ENCODE measurements at places on chromosomes 7 and 10. TPM values are rescaled to one million over a fixed set of nuclear protein-coding genes. Genes with fewer than 3 reads are reported as not detected.

- no peak overlapping the region for H3K27ac ChIP-seq
- no peaks in the 10 kb centered on the region for H3K36me3 ChIP-seq
- no peaks in the 10 kb centered on the region for H3K4me1 ChIP-seq
- H3K4me3 ChIP-seq: no peak overlapping the region
Observed at GRCh38 chr7:31263338-31263737, 77.2 kb downstream of the NEUROD6 start.

GRCh38 chr10:88256013-88256680 is 327.0 kb downstream of the RNLS start:
- no peaks in the 10 kb centered on the region for H3K36me3 ChIP-seq
- H3K4me3 ChIP-seq: no peak overlapping the region
- DNase-seq: no peak
- H3K27ac ChIP-seq: no peak overlapping the region
- peaks cover 27% of the 10 kb centered on the region for H3K4me1 ChIP-seq
- H3K27me3 ChIP-seq: no peaks in the 10 kb centered on the region

DNA sequence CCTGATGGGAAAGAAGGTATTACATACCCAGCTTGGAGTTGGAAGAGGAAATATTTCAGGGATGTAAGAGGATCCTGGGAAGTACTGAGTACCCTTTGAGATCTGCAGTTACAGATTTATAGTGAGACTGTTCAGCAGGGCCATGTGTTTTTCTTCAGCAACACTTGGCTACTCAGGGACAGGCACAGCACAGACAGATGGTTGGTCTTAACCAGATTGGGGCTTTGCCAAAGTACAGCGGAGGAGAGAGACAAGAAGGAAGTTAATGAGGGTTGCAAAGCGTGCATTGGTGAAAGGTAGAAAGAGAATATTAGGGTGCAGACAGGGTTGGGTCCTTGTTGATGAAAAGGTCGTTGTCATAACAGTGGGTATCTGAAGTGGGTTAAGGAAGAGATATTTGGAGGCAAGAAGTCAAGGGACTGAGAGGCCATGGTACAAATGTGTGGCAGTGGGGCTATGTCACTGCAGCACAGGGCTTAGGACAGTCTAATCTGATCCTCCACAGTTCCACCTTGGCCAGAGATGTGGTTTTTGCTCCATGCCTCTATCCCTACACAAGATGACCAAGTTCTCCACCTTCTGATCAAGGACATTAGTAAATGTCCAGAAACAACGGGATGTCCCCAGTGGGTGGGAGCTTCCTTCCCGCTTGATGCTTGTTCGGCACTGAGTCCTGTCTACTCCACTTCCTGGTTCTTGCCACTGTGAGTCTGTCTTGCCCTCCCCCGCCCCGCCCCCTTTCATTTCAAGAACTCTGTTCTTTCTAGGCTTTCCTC is 18.9 kb upstream of the DNAJC1 start:
- no peaks in the 10 kb centered on the region for H3K36me3 ChIP-seq
- H3K27me3 ChIP-seq: no peaks in the 10 kb centered on the region
- H3K4me3 ChIP-seq: no peak overlapping the region
- no peak overlapping the region for H3K27ac ChIP-seq

GRCh38 chr7:28726555-28726954 is 231.6 kb downstream of the TRIL start:
- H3K27ac ChIP-seq: no peak overlapping the region
- no peaks in the 10 kb centered on the region for H3K4me1 ChIP-seq
- no peak overlapping the region for H3K4me3 ChIP-seq

ELN gene
- total RNA-seq: 0.39 TPM

SEMA4G gene
- 15.9 TPM for total RNA-seq

MCM10 gene
- total RNA-seq: 42.0 TPM

SEMA3D gene
- 0.91 TPM for total RNA-seq

- H3K36me3 ChIP-seq: peaks cover 15% of the 10 kb centered on the region
- no peak for DNase-seq
- H3K4me3 ChIP-seq: no peak overlapping the region
Observed at GRCh38 chr10:6120691-6121090, 31.9 kb downstream of the RBM17 start.

COBL gene
- 48.1 TPM for total RNA-seq

GHRHR gene
- total RNA-seq: not detected

- H3K4me1 ChIP-seq: no peaks in the 10 kb centered on the region
- no peak for DNase-seq
- no peak overlapping the region for H3K4me3 ChIP-seq
- H3K27me3 ChIP-seq: no peaks in the 10 kb centered on the region
- H3K36me3 ChIP-seq: no peaks in the 10 kb centered on the region
- H3K27ac ChIP-seq: no peak overlapping the region
Observed at GRCh38 chr10:34134602-34135001, 680.5 kb downstream of the PARD3 start.

STEAP1B gene
- total RNA-seq: 2.6 TPM

UCMA gene
- not detected for total RNA-seq

DNA sequence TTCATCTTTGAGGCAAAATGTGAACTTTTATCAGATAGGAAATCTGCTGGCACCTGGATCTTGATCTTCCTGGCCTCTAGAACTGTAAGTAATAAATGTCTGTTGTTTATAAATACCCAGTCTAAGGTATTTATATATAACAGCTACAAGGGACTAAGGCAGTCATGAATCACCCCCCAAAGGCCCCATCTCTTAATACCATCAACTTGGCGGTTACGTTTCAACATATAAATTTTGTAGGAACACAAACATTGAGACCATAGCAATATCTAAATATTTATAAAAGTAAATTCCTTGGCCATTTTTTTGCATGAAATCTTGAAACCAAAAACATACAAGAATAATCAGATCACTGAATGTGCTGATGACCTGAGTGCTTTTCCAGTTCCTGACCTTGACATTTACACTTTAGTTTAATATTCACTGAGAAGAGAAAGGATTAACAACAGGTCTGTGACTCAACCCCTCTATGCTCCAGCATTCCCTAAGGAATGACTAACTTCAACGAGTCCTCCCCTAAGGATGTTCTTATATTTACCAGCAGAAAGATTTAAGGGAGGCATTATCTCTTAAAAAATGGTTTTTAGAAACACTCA is 1438.5 kb upstream of the CELF2 start:
- no peak for DNase-seq
- no peaks in the 10 kb centered on the region for H3K27me3 ChIP-seq
- H3K36me3 ChIP-seq: no peaks in the 10 kb centered on the region
- no peaks in the 10 kb centered on the region for H3K4me1 ChIP-seq

INSYN2A gene
- total RNA-seq: not detected

- no peak for DNase-seq
- no peak overlapping the region for H3K4me3 ChIP-seq
- peaks cover 20% of the 10 kb centered on the region for H3K4me1 ChIP-seq
- no peak overlapping the region for H3K27ac ChIP-seq
Observed at GRCh38 chr10:127964621-127965020, 57.7 kb downstream of the PTPRE start.

PPP1R17 gene
- not detected for total RNA-seq

DNA sequence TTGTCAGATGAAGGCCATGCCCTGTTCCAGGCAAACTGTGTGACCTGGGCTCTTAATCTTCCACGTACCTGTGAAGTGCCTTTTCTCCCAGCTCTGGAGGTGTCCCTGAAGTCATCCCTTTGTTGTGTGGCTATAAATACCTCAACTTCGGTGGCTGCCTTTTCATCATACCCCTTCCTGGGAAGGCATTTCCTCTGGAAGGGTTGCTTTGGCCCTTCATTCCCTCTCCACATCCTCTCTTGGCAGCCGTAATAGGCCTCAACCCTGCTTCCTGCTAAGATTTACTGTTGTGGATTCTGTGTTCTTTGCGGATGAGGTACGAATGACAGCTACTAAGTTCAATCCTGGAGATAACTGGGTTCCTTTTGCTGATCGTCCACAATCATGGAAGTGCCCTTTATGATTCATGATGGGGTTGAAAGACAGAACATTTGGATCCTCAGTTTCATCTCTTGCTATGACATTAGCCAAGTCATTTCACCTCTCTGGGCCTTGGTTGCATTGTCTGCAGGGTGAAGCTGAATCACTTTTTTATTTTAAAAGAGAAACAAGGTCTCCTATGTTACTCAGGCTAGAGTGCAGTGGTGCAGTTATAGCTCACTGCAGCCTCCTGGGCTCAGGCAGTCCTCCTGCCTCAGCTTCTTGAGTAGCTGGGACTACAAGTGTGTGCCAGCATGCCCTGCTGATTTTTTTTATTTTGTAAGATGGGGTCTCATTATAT is 23.6 kb downstream of the FKBP6 start:
- peaks cover 15% of the 10 kb centered on the region for H3K27me3 ChIP-seq
- no peaks in the 10 kb centered on the region for H3K36me3 ChIP-seq
- DNase-seq: no peak
- no peak overlapping the region for H3K4me3 ChIP-seq

SPDYE11 gene
- total RNA-seq: not detected

GRCh38 chr10:133159611-133159949 is 439 bp upstream of the KNDC1 start:
- DNase-seq: no peak
- peaks cover 11% of the 10 kb centered on the region for H3K27me3 ChIP-seq
- H3K4me1 ChIP-seq: no peaks in the 10 kb centered on the region
- H3K4me3 ChIP-seq: no peak overlapping the region
- H3K36me3 ChIP-seq: no peaks in the 10 kb centered on the region

METTL27 gene
- 14.3 TPM for total RNA-seq

DNA sequence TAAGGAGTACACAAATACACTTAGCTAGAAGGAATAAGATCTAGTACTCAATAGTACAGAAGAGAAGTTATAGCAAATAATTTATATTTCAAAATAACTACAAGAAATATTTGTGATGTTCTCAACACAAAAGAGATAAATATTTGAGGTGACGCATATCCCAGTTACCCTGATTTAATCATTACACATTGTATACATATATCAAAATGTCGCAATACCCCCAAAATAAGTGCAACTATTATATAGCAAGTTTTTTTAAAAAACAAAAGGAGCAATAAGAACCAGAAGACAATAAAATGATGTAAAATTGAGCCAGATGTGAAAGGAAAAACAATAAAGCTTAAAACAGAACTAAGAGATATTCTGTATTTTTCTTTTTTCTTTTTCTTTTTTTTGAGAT is 59.3 kb upstream of the KIAA1217 start:
- H3K27ac ChIP-seq: no peak overlapping the region
- no peaks in the 10 kb centered on the region for H3K4me1 ChIP-seq
- H3K27me3 ChIP-seq: no peaks in the 10 kb centered on the region
- no peaks in the 10 kb centered on the region for H3K36me3 ChIP-seq

NUTM2E gene
- not detected for total RNA-seq

GPR158 gene
- total RNA-seq: not detected

- no peak overlapping the region for H3K27ac ChIP-seq
- H3K4me3 ChIP-seq: no peak overlapping the region
- no peak for DNase-seq
- H3K36me3 ChIP-seq: no peaks in the 10 kb centered on the region
- H3K4me1 ChIP-seq: peaks cover 7% of the 10 kb centered on the region
- H3K27me3 ChIP-seq: peaks cover 95% of the 10 kb centered on the region
Observed at GRCh38 chr10:70905071-70906021, 17.0 kb upstream of the PCBD1 start.

- no peaks in the 10 kb centered on the region for H3K4me1 ChIP-seq
- no peak for DNase-seq
- H3K4me3 ChIP-seq: no peak overlapping the region
- H3K27me3 ChIP-seq: peaks cover 39% of the 10 kb centered on the region
- H3K27ac ChIP-seq: no peak overlapping the region
Observed at GRCh38 chr7:4916113-4916512, 32.6 kb upstream of the RADIL start.

DNA sequence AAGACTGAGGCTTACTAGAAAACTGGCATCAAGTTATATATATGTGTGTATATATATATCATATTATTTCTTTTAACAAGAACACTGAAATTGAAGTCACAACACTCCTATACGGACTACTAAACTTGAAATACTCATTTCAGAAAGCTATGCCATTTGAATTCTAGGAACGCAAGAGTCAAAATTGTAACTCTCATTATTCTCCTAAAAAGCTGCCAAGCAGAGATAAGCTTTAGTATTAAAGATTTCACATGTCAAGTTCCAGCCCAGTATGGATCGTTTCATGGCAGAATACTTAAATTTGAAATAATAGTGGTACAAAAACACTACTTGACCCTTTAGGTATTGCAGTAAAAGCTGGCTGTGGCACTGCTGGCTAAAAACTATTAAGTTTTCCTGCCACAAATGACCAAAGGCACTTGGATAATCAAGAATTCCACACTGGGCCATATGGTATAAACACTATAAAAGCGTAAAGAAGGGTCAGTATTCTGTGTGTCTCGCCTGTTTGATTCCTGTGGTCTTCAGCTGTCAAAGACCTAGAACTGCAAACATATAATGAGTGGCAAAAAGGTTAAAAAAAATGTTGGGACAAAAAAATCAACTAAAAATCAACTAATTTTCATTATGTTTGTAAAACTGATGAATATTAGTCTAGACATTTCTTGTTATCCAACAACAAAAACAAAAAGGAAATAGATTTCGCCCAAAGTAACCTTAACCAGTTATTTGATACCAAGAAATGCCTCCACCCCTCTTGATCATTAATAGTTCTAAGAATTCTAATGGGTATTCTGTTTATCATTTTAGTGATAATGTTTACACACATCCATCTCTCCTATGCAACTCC is 2.4 kb downstream of the CCDC71L start:
- no peak for DNase-seq
- H3K27me3 ChIP-seq: no peaks in the 10 kb centered on the region

- no peak for DNase-seq
- H3K36me3 ChIP-seq: no peaks in the 10 kb centered on the region
- no peaks in the 10 kb centered on the region for H3K27me3 ChIP-seq
- no peak overlapping the region for H3K4me3 ChIP-seq
- no peaks in the 10 kb centered on the region for H3K4me1 ChIP-seq
- H3K27ac ChIP-seq: no peak overlapping the region
Observed at GRCh38 chr10:91051829-91052228, 130.9 kb upstream of the ANKRD1 start.

Measured in Calu3 (cell line).